ENCODE measurements at places on chromosomes 7 and 10. TPM values are rescaled to one million over a fixed set of nuclear protein-coding genes. Genes with fewer than 3 reads are reported as not detected.

The MBL2 gene
- total RNA-seq: not detected

DNA sequence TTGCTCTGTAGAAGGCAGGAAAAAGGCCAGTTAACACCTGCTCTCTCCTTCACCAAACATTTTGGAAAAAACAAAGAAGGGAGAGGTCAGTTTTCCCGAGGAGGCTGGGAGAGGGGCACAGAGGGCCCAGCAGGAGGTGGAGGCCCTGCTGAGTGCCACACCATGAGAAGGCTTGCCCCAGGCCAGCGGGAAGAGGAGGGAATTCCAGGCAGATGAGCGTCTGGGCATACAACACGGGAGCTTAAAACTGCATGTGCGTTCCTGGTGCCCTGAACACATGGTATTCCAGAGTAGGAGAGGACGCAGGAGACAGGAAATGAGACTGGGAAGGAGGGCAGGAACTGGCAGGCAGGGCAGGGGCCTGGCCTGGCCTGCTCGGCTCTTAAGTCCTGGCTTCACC lies 182.4 kb downstream of the CCDC3 start:
- no peak for DNase-seq

DNA sequence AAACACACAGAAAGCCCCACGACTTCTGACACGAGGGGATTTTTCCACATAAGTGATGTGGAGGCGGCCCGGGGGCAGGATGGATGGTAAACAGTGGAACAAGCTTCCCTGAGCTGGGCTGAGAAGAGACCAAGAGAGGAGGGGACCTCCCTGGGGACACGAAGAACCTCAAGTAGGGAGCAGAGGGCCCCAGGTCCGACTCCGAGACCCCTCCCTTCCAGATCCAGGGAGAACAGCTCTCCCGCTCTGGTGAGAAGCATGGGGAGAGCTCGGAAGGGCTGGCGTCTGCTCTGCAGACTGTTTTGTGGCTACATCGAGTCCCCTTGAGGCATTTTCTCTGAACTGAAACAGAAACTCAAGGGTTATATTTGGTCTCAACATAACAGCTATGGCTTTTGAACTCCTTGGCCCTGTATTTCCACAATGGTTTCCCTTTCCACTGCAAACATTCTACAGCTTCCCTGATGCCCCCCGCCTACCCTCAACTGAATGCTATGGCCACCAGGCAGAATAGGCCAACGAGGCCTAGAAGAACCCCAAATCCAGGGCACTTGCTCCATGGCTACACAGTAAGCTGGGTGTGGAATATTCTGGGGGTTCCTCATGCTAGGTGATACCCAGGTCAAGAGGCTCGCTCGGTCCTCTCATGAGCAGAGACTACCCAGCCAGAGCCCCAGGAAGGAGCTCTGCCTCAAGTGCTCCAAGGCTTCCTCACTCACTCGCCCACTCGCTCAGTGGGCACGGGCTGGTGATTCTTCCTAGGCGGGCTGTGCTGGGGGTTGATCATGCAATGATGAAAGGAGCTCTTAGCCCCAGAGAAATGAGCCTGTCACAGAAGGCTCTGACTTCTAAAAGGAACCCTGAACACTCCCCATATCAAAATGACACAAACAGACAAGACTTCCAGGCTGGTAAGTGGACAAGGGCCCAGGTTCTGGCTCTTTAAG lies 47.5 kb downstream of the FAM53B start:
- no peak for DNase-seq

The RFC2 gene
- 22.4 TPM for total RNA-seq

DNA sequence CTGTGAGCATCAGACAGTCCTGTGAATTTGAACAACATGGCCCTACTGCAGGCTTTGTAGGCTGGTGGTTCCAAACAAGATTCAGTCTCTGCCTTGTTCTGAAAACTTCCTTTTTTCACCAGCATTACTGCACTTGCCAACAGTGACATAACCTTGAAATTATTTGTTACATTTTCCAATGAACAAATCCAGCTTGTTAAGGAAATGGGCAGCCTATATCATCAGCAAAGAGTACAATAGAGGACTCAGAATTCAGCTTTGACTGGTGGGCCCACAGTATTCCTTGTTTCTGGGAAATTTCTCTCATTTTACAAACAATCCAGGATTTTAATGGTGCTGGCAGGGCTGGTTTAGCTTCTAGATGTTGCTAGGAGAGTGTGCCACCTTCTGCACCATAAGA lies 703.7 kb upstream of the FZD8 start:
- no peak for DNase-seq

GRCh38 chr10:96968682-96969423 lies 136.8 kb downstream of the LCOR start:
- no peak for DNase-seq

The NUTM2B gene
- 1.6 TPM for total RNA-seq

DNA sequence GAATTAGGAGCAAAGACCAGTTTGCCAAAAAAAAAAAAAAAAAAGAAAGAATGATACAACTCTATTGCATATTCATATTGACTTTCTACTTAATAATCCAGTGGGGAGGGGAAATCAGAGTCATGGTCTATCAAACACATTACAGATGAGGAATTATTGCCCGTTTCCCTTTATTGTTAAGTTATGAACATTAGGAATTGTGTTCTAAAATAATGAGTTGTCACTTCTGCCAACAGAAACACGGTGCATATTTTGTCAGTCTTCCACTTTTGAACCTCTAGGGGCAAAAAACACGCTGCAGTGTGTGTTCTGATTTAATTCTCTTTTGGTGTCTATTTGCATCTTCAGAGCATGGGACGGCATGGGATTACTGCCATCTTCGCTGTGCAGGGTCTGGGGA lies 115.7 kb upstream of the RHOBTB1 start:
- DNase-seq: no peak

The EN2 gene
- total RNA-seq: not detected

The POLR2J gene
- total RNA-seq: 11.8 TPM

The CCL24 gene
- total RNA-seq: not detected

The EPO gene
- total RNA-seq: not detected

- no peak for DNase-seq
These were observed 30.0 kb upstream of the SEM1 start for GRCh38 chr7:96739609-96740008.

DNA sequence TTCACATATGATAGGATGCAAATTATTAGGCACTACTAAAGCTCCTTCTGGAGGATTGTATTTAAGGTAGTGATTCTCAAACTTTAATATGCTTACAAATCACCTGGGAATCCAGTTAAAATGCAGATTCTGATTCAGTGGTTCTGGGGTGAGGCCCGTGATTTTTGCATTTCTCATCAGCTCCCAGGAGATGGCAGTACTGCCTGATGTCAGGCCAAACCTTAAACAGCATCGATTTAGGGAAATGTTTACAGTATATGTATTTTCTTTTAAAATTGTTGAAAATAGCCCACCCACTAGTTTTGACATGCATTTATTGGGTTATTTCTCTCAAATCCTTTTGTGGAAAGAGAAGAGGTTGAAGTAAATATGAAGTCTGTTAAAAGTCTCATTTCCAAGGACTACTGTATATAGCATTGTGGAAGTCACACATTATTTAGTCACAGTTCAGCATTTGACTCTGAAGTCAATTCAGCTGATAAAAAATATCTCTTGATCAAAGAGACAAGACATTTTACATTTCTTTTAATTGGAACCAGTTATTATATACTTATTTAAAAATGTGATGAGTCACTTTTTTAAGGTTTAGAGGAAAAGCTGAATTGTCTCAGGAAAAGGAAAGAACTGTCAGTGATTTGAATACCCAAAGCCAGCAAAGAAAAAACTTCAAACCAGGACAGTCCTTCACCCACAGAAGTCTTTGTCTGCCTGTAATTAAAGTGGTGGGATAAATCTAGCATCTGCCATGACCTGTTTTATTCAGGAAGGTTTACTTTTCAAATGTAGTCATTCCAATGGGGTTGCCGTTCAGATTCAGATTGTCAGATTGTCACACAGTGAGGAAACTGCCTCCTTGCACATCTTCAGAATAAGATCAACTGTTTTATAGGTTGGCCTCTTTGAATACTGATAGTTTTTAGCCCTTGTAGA lies 21.1 kb upstream of the HBP1 start:
- DNase-seq: peak; percentile 20

DNA sequence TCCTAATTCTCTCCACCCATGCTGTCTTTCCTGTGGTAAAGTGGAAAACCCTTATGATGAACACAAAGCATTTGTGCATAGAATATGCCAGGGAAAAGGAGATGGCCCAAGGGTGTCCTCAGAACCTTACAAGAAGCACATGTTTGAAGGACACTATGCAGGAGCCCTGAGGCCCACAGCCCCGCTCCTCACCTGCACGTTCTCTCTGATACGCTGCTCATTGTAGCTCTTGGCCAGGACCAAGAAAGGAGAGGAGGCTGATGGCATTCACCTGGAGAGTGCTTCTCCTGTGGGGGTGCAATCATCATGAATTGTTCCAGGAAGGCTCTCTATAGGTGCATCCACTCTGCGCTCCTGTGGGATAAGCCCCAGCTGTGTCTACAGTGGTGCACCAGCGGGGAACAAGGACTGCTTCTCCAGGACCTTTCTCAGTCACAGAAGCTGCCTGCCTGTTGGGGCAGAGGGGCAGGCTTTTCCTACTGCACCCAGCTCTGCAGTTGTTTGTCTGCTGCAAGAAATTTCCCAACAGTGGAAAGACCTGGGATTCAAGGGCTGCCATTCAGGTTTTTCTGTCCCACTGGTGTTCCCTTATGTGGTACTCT lies 19.9 kb downstream of the AKR1C2 start:
- no peak for DNase-seq

The CALD1 gene
- total RNA-seq: 27.3 TPM

DNA sequence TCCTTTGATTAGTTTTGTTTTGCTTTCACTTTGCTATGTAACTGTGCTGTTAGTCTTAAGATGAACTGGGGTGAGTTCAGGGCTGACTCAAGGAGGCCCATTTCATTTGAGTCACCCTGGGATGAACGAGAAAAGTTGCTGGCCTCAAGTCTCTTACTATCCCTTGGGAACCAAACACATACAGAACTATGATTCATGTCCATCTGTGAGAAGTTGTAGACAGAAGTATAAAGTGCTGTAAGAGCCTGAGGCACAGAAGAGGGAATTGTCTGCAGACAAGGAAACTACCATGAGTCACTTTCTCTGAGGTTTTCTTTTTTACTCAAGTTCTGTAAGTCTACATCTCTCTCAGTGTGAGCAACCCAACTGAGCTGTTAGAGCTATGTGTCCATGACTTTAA lies 179.8 kb upstream of the CSTF2T start:
- DNase-seq: peak; percentile 8

DNA sequence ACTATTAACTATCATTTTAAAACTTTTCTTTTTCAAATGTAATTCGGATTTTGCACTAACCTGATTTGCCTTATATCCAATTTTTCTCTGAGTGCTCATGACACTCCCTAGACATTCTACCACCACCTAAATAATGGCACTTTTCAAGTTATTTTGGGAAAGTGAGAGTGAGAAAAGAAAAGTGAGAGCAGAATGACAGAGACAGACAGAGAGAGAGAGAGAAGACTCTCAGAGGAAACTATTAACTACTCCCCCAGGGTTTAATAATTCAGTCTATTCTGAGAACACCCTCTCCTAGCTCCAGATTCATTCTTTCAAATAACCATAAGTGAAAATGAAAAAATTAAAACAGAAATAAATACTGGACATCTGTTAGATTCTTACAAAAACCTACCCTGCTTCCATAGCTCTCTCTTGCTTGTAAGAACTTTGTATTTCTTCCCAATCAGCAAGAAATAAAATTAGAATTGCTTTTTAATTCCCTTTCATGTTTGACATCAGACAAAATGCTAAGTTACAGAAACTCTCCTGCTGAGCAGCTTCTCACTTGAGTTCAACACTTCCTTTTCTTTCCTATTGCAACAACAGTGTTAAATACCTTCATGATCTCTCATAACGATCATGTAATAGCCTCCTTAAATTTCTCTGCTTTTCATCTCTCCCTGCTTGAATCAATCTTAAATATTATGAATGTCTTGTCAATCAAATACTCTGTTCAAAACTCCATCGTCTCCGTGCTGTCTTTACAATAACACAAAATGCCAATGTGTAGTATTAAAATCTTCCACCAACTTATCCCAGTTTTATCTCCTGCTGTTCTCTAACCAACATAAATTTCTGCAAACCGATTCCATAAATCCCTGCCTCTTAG lies 191.7 kb downstream of the SEMA3E start:
- no peak for DNase-seq

GRCh38 chr10:43683451-43684291 lies 35.0 kb upstream of the ZNF32 start:
- no peak for DNase-seq

- DNase-seq: no peak
These were observed 3.3 kb downstream of the ADAMTS14 start for GRCh38 chr10:70675496-70676161.

DNA sequence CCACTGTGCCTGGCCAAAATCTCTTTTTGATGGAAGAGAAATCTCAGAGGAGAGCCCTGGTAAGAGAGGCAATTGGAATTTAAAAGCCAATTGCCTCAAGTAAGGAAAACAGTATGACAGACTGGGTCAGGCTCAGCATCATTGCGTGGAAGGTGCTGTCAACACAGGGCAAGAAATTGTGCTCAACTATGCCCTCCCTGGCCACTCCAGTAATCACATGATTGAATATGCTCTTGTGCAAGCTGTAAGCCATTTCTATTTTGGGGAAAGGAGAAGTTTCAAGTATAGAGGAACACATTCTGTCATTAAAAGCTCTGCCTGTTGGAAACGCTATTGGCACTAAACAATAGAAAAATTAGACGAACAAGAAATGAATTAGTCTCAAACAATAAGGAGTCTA lies 1127.7 kb downstream of the REEP3 start:
- no peak for DNase-seq

DNA sequence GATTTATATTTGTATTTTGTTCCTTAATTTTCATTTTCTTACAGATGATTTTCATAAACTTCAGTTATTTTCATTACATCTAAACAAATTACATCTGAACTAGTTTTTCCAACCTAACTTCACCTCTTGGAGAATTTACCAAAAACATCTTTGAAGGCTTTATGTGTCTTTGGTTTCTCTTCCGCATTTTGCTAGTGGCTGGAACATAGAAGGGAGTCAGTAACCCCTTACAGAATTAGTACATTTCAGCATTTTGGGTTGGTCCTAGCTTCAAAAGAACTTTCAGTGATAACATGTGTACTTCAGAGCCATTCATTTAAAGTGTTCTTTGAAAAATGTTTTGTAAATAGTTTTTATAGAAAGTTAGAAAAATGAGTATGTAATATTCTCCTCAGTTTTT lies 169.8 kb upstream of the MTPN start:
- DNase-seq: no peak

The BRAT1 gene
- total RNA-seq: 16.7 TPM

The DDX56 gene
- total RNA-seq: 39.5 TPM

- DNase-seq: no peak
These were observed 76.5 kb downstream of the ITIH5 start for GRCh38 chr10:7590271-7590670.

The HABP2 gene
- not detected for total RNA-seq

The TRPV5 gene
- not detected for total RNA-seq
